ENCODE measurements at places on chromosomes 11 and 22.

- no peak for DNase-seq
Measured at GRCh38 chr22:36365020-36365411, 22.8 kb downstream of the MYH9 start.

- DNase-seq, result no peak
Measured at GRCh38 chr11:19410032-19410431, 169.3 kb upstream of the E2F8 start.

DNA sequence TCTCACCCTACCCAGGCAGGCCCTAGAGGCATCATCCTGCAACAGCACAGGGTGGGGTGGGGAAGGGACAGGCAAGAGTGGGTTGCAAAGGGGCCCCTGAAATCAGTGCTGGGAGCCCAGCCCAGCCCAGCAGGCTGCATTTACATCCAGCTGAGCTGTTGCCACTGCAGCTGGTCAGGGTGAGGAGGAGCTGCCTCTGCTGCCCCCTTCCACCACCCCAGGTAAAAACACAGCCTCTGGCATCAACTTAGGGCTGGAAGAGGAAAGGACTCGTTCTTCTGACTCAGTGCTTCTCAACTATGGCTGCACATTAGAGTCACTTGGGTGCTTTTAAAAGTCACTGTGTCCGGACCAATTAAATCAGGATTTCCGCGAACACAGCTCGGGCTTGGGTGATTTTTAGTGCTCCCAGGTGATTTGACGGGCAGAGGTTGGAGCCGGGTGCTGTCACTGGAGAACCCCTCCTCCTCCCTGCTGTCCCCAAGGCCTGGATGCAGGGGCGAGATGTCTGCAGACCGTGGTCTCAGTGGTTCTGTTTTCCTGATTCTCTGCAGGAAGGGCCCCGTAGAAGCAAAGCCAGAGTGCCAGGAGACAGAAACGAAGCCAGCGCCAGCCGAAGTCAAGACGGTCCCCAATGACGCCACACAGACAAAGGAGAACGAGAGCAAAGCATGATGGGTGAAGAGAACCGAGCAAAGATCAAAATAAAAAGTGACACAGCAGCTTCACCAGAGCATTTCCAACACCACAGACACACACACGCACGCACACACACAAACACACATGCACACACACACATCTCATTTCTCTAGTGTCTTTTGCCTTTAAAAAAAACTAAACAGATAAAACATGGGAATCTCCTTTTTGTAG, 39.4 kb upstream of the TTC12 start:
- DNase-seq, result peak; percentile 53

DNA sequence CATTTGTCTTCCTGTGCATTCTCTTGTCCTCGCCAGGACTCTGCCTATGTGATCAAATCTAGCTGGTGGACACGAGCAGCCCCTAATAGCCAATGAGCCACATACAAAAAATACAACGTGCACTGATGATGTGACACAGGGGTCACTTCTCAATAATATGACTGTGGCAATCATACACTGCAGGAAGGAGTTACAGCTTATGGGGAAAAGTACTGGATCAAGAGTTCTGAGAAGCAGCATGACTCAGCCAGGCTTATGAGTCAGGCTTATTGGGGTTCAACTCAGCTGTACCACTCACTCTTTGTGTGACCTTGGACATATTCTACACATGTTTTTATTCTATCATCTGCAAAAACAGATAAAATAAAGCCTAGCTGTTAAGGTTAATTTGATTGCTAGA, 889.4 kb upstream of the TENM4 start:
- no peak for DNase-seq

- DNase-seq, result no peak
Measured at GRCh38 chr11:72614381-72614780, 59.8 kb downstream of the PDE2A start.

GRCh38 chr11:117417856-117418255, 90.2 kb downstream of the CEP164 start:
- DNase-seq, result no peak

DNA sequence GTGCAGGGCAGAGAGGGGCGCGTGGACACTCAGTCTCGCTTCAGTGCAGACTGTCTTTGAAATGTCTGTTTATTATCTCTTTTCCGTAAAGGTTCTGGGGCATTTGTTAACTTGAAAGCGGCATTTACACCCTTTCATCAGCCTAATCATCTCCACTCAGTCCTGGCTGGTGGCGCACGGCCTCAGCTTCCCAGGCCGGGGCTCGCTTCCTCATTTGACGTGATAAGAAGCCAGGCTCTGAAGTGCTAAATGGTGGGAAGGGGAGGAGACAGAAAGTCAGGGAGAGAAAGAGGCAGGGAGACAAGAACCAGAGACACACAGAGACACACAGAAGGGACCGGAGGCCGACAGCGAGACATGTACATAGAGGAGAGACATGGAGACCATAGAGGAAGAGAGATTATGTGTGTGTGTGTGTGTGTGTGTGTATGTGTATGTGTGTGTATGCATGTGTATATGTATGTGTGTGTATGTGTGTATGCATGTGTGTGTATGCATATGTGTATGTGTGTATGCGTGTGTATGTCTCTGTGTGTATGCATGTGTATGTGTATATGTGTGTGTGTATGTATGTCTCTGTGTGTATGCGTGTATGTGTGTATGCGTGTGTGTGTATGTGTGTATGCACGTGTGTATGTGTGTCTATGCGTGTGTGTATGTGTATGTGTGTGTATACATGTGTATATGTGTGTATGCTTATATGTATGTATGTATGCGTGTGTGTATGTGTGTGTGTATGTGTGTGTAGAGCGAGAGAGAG, 101.5 kb downstream of the ST3GAL4 start:
- DNase-seq, result no peak

DNA sequence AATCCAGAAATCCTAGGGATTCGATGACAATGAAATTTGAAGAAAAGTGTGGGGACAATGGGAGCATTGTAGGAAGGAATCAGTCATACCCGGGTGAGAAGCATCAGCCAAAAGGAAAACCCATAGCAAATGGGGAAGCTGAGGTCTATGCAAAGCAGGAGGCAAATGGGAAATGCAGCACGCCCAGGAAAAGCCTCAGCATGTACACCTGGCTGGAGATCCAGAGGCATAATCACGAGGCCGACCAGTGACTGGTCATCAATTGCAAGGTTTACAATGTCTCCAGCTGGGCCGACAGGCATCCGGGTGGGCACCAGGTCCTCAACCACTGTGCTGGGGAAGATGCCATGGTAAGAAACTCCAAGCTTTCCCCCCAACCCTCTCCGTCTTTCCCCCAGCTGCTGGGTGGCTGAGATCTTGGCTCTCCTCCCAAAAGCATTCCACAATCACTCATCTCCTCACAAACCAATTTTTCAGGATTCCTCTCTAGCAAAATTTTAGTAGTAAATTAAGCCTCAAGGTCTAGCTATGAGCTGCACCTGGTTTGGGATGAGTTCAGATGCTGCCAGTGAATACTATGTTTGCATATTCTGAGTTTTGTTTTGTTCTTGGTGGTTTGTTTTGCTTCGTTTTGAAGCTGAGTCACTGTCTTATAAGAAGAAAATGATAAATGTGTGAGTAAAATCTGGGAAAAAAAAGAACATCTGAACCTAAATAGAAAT, 98.0 kb upstream of the OR5AK2 start:
- no peak for DNase-seq

GRCh38 chr11:7924536-7924935, 6.5 kb downstream of the OR10A6 start:
- DNase-seq, result no peak

- no peak for DNase-seq
Measured at GRCh38 chr22:25402501-25403283, 161.8 kb upstream of the GRK3 start.

DNA sequence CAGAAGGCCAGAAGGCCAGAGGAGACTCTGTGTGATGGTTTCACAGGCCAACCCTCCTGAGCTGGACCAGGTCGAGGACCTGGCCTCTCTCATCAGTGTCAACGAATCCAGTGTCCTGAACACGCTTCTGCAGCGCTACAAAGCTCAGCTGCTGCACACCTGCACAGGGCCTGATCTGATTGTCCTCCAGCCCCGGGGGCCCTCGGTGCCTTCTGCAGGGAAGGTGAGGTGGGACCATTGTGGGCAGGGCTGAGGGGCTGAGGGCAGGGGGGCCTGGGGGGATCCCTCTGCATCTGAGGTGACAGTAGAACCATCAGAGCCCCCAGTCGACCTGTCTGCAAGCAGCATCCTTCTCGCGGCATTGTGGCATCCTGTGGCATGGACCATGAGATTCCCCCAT, 30.3 kb downstream of the MYO18B start:
- no peak for DNase-seq

- no peak for DNase-seq
Measured at GRCh38 chr22:49080631-49081030, 747.0 kb downstream of the BRD1 start.

Data from NCI-H82 (cell line).